ENCODE measurements at places on chromosomes 2 and 18.
A peak's percentile ranks its signal among the peaks of the same experiment; 100 is the strongest.

DNA sequence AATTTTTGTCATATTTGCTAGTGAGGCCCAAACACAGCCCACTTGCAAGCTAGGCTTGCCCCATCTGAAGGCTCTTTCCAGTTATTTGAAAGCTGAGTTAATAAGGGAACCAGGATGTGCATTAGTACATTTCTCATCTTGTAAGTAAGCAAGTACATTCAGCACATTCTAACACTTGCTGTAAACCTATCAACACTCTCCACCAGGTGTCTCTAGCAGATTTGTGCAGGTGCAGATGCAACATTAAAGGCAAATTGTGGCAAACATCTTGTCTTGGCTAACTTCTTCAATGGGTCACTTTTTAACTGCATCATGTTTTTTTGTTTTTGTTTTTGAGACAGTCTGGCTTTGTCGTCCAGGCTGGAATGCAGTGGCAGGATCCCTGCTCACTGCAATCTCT lies 25.3 kb upstream of the MFSD6 start:
- DNase-seq = no peak

- no peak for DNase-seq
Observed at GRCh38 chr2:34567128-34567527, 968.0 kb upstream of the FAM98A start.

- no peak for DNase-seq
Observed at GRCh38 chr2:52112141-52112540, 1080.2 kb upstream of the NRXN1 start.

- DNase-seq = no peak
Observed at GRCh38 chr2:241956521-241957110, 87.1 kb downstream of the RTP5 start.

DNA sequence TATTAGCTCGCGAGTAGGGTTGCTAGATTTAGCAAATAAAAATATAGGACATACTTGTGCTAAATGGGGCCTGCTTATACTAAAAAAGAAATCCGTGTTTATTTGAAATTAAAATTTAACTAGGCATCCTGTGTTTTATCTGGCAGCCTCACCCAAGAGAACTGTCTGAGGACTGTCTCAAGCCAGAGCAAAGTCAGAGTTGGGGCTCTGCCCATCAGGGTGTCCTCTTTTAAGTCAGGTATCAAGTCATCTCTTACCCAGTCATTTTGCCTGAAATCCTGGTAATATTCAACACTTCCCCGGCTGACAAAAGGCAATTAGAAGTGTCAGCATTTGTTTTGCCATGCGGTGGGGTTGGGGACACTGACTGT lies 48.3 kb upstream of the ST3GAL5 start:
- no peak for DNase-seq

GRCh38 chr2:150467621-150467963 lies 19.9 kb downstream of the RND3 start:
- DNase-seq = no peak

DNA sequence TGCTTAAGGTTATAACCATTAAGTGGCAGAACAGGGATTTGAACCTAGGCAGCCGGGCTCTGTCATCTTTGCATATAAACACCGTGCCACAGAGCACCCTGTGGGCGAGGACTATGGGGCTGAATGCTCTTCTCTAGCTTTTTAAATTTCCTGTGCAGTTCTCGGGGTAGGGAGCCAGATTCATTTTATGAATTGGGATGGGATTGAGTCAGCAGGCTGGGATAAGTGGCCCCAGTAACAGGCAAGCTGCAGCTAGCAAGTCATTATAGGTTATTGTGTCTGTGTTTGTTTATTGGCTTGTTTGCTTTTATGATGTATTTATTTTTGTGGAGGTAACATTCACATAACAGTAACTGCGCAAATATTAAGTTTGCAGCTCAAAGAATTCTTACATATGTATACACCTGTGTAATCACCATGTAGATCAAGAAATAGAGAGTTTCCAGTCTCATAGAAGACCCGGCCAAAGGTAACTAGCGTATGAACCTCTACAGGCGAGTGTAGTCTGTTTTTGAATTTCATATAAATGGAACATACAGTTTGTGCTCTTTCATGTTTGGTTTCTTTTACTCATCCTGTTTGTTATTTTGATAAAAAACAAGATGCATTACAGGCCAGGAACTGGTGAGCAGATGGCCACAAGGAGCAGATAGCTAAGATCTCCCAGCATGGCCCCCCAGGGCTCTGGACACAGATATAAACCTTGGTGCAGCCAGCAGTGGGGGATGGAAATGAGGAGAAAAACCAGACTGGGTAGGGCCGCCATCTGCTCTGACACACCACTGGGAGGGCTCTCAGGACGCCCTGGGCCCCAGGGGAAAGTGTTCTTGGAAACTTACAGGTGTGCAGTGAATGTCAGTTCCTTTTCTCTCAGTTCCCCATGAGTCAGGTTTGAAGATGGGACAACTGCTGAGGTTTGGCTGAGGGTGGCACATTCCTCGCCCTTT lies 49.2 kb upstream of the GPR155 start:
- DNase-seq = no peak

- no peak for DNase-seq
Observed at GRCh38 chr2:8578335-8579244, 103.3 kb upstream of the ID2 start.

DNA sequence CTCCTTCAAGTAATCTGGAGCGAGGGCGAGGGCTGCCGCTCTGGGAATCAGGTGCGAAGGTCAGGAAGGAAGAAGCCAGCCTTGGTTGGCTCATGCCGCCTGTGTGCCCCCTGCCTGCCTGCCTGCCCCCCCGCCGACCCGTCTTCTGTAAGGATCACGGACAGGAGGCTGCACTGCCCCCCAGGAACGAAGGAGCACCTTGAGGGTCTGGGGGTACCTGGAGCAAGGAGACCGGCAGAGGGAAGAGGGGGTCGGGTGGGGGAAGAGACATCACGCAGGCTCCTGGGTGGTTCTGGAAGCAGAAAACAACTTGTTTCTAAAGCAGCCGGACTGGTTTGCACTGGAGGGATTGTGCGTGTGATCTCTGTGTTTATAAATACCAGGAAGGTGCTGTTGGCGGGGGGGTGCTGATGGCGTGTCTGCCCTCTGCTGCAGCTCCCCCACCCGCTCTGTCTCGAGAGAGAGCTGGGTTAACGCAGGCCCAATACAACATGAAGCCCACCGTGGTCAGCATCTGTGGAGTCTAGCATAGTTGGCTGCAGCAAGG lies 1.7 kb downstream of the FOSL2 start:
- no peak for DNase-seq

DNA sequence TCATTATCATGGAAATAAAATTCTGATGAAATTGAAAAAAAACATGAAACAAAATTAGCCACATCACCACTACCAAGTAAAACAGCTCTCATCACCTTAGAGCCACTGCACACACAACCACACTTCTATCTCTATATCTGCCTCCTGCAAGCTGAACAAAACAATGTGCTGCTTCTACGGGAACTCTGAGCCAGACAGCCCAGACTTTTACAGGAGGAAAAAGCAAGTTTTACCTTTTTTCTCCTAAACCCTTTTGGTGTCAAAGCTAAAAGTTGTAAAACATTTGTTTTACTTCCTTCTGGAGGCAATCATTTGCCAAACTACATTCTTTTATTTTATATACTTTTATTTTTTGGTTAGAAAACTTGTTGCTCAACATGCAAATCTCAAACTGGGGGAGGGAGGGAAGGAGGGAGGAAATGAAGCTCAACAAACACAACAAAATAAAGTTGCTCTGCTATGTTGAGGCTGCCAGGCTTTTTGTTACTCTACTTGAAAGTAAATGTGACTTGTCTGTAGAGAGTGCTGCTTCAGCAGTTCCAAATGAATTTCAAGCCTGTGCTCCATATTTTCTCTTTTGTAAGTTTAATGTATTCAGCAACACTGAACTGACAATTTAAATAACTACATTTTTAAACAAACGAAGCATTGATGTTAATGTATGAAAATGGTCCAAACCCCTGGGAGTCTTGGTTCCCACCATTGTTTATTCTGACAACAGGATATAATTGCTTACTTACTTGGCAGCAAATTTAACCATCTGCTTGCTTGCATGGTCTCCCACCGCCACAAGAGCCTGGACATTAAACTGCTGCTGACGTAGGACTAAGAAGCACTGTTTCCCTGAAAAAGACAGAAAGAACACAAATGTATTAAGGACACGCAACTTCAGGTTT lies 24.5 kb downstream of the DARS1 start:
- no peak for DNase-seq

- DNase-seq = no peak
Observed at GRCh38 chr2:215207791-215208367, 69.5 kb upstream of the ABCA12 start.

DNA sequence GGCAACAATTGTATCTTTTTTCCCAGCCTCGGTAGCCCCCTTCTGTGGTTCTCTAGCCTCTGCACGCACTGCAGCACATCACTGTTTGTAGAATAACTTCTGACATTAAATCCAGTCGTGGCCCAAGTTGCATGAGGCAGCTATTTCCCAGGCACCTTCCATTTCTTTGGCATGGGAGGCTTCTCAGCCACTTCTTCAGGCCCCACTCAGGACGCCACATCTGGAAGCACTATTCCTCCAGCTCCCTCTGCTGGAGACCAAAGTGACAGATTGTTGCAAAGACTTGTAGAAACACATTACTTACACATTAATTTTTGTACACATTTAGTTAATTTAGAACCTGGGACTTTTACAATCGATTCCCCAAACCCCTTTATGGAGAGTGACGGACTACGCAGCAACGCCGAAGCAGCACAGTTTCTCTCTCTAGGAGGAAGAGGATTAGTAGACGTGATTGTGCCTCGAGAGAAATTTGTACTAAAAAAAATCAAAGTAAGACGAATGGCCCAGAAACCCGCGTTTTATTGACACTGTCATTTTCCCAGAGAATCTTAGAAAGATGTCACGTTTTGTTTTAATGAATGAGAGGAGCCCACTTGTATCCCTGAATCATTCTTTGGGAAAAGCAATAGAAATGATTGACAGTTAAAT lies 57.8 kb upstream of the RGPD5 start:
- DNase-seq = peak; percentile 40

DNA sequence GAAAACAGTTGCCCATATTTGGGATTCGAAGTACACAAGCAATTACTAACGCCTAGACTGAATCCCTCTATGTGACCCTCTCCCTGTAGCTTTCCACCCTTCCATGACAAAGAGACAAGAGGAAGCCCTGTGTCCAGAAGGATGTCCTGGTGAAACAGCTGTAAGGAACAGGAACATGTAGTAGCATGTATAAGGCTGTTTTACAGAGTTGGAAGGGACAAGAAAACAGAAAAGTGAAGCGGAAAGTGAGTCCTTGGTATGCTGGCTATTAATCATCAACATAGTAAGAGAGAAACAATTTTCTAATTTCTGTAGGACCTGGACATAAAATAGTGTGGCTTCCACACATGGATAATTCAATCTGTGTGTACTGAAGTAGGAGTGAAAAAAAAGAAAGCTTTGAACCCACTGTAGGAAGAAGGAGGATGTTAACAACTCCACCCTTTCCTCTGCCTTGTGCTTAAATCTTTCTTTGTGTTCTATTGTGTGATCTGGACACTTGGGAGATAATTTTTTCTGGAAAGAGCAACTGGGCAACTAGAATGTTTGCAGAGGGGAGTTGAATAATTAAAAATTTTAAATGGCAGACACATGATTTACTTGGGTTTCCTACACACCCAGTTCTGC lies 162.3 kb upstream of the ZSWIM2 start:
- DNase-seq = no peak

GRCh38 chr2:54494087-54494486 lies 38.0 kb downstream of the SPTBN1 start:
- no peak for DNase-seq

- DNase-seq = no peak
Observed at GRCh38 chr18:22279741-22280452, 110.5 kb downstream of the GATA6 start.

DNA sequence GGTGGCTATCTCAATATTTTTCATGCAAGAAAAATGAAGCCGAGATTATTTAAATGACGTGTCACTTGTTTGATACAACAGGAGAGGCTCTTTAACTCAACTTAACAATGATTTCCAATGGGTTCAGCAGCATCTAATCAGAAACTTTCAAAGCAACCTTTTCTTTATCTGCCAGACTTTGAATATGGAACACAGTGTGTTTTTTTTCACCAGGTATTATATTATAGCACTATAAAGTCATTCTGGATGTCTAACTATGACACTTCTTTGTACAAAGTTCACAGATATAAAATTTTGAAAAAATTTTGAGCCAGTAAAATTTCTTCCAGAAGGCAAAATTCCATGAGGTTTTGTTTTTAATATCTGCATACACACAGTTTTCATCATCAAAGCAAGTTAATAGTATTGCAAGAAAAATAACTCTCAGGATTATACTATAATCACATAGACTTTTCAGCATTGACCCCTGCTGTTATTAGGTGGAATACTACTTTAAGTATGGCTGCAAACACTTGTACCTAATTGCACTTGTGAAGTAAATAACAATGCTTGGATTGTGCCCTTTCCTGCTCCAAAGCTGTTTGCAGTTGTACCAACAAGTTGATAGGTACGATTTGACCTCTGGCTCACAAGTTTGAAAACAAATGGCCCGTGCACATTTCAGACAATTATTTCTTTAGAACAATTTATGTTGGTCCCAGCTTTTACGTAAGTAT lies 44.0 kb upstream of the DSG1 start:
- no peak for DNase-seq

DNA sequence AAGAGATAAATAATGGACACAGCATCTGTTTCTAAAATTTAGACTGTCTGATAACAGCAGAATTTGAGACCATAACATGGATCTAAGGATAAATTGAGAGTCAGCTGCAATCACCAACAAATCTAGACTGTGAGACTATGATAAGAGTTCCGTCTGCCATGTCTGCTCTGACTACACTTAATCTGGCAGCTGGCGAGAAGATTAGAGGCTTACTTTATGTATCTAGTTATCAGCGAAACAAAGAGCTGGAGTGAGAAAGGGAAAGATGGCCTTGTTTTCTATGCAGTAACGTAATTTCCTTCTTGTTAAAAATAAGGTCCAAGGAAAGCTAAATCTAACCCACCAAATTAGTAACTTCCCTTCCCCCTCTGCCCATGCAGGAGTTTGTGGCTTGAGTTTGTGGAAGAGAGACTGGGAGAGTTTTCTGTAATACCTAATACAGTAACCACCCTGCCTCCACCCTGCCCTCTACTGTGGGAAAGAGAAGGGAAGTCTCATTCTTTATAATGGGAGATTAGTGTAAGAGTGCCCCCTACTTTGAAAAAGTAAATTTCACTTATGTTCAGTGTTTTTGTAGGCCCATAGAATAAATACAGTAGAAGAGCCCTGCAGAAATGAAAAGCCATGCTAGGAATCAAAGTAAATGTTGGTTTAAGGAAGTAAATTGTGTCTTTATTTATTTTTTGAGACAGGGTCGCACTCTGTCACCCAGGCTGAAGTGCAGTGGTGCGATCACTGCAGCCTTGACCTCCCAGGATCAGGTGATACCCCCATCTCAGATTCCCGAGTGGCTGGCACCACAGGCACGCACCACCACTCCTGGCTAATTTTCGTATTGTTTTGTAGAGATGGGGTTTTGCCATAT lies 27.5 kb downstream of the EML4 start:
- DNase-seq = no peak

GRCh38 chr2:104856086-104856972 lies 2.4 kb downstream of the POU3F3 start:
- DNase-seq = peak; percentile 65

Data from nucleus accumbens (tissue), 56 donors.